Naive thymus-derived CD8-positive, alpha-beta T cell (primary cell): ENCODE measurements at places on chromosomes 1 and 21. TPM values are rescaled to one million over a fixed set of nuclear protein-coding genes. Genes with fewer than 3 reads are reported as not detected.

DNA sequence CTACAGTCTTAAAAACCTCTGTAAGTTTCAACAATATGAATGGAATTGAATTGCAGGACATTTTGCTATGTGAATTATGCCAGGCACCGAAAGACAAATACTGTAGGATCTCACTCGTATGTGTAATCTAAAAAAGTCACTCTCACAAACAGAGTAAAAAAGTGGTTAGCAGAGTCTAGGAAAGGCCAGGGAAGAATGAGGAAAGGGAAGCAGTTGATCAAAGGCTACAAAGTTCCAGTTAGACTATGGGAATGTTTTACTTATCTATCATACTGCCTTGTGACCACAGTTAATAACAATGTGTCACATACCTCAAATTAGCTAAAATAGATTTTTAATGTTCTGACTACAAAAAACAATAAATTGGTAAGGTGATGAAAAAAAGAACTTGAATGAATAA is 565.4 kb upstream of the BRINP3 start:
- no peak overlapping the region for H3K4me3 ChIP-seq
- no peak for DNase-seq
- H3K36me3 ChIP-seq: no peaks in the 10 kb centered on the region
- no peak overlapping the region for H3K27ac ChIP-seq
- no peaks in the 10 kb centered on the region for H3K4me1 ChIP-seq
- H3K27me3 ChIP-seq: no peaks in the 10 kb centered on the region

DNA sequence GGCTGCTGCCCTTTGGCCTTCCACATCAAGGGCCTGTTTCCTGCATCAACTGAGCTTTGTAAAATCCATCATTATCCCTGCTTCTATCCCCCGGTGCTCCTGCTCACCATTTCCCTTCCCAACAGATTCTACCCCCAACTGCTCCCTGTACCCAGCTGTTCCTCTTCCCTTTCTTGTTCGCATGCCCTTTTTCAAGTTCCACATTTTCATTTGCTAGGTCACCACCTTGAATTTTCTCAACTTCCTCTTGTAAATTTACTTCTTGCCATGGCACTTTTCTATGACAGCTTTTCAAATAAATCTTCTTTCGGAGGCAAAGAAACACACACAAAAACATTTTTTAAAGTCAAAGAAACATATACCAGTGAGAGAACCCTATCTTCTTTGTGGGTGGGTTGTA is 330.5 kb upstream of the ADGRL2 start:
- no peak for DNase-seq
- H3K4me1 ChIP-seq: no peaks in the 10 kb centered on the region
- H3K27me3 ChIP-seq: peaks cover 1% of the 10 kb centered on the region
- no peak overlapping the region for H3K4me3 ChIP-seq

DNA sequence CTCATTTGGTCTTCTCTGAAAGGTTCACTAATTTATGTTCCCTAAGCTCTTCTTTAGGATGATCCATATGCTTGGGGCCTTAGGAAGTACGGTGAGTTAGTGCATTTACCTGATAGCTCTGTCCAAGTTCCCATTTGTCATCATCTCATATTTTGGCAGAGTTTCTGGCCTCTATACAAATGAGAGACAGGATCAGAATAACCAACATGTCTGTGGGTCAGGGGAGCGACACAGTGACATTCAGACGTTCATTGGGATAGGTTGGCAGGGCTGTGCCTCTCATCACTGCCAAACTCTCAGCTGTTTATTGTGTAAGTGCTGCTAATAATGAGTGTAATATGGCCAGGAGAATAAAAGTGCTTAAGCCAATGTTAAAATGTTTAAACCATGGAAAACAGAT is 561.1 kb upstream of the ZRANB2 start:
- H3K27ac ChIP-seq: no peak overlapping the region
- no peaks in the 10 kb centered on the region for H3K4me1 ChIP-seq
- H3K27me3 ChIP-seq: no peaks in the 10 kb centered on the region
- no peak for DNase-seq
- no peaks in the 10 kb centered on the region for H3K36me3 ChIP-seq
- no peak overlapping the region for H3K4me3 ChIP-seq

DNA sequence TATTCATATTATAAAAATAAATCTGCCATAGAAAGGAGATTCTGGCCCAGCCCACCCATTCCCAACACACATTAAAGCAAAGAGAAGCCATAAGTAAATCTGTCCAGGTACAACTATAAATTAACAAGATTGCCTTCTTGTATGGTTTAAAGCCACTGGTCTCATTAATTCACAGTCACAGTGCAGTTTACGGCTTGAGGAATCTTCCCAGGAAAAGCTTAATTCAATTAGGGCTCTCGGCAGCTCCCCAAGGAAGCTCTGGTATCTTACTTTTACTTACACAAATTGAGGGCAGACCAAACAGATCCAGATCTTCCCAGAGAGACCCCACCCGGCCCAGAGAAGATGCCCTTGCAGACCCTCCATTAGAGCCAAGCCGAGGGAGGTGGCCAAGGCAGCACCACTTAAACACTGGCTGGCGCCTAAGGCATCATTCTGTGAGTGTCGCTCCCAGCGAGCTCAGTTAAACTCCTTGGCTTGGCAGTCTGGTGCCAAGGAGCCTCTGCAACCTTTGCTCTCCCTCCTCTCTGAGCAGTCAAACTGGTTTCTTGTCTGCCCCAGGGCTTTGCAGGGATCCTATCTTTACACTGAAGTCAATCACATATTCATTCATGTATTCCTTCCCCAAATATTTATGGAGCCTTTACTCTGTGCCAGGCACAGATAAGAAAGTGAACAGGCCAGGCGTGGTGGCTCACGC is 10.7 kb downstream of the SLC9A1 start:
- H3K4me3 ChIP-seq: no peak overlapping the region
- DNase-seq: no peak
- no peaks in the 10 kb centered on the region for H3K27me3 ChIP-seq
- no peak overlapping the region for H3K27ac ChIP-seq
- H3K36me3 ChIP-seq: peaks cover 6% of the 10 kb centered on the region

DNA sequence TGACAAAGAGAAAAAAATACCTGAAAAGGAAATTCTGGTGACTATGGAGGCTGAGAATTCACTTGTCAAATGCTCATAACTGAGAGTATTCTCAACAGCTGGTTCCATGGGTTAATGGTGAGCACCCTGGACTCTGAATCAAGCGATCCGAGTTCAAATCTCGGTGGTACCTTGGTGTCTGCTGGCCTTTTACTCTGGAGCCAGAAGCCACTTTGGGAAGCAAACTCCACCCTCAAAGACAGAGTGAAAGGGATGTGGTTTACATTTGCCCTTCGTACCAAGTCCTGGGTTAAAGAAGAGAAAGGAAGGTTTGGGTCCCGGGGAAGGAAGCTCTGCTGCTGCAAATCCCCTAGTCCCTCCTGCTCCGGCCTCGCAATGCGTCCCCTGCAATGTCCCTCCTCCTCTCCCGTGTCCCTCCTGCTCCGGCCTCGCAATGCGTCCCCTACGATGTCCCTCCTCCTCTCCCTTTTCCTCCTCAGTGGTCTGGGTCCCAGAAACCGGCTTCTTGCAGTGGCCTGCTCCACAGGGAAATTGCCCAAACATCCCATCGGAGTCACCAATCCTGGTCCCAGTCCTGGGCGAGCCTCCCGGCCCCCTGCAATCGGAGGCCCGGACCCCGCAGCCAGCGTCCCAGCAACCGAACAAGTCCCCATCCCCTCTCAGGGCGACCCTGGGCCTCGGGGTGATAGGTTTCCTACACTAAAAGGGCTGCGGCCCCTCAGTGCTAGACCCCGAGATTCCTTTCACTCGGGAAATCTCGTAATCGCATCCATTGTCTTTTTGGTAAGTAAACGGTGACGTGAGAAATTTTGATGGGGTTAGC is 129.4 kb downstream of the PPIAL4G start:
- peak overlapping the region; percentile 56 for H3K4me3 ChIP-seq
- H3K27me3 ChIP-seq: peaks cover 15% of the 10 kb centered on the region
- H3K36me3 ChIP-seq: no peaks in the 10 kb centered on the region
- peaks cover 6% of the 10 kb centered on the region for H3K4me1 ChIP-seq

- no peaks in the 10 kb centered on the region for H3K27me3 ChIP-seq
- no peak for DNase-seq
- H3K4me3 ChIP-seq: no peak overlapping the region
- peaks cover 55% of the 10 kb centered on the region for H3K36me3 ChIP-seq
- no peak overlapping the region for H3K27ac ChIP-seq
- H3K4me1 ChIP-seq: peaks cover 18% of the 10 kb centered on the region
These were observed 29.8 kb downstream of the ANKRD13C start for GRCh38 chr1:70324683-70325082.

GRCh38 chr1:30778154-30778978 is 20.8 kb upstream of the LAPTM5 start:
- no peaks in the 10 kb centered on the region for H3K36me3 ChIP-seq
- no peak overlapping the region for H3K27ac ChIP-seq
- peaks cover 30% of the 10 kb centered on the region for H3K4me1 ChIP-seq
- H3K27me3 ChIP-seq: no peaks in the 10 kb centered on the region

DNA sequence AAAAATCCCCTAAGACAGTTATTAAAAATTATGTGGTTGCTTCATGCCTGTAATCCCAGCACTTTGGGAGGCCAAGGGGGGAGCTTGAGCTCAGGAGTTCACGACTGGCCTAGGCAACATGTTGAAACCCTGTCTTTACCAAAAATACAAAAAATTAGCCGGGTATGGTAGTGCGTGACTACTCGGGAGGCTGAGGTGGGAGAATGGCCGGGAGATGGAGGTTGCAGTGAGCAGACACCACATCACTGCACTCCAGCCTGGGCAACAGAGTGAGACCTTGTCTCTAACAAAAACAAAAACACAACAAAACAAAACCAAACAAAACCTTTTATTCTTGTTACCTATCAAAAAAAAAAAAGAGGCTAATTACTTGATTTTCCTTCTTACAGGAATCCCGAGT is 2.1 kb downstream of the ELK4 start:
- DNase-seq: no peak
- peaks cover 39% of the 10 kb centered on the region for H3K36me3 ChIP-seq

DNA sequence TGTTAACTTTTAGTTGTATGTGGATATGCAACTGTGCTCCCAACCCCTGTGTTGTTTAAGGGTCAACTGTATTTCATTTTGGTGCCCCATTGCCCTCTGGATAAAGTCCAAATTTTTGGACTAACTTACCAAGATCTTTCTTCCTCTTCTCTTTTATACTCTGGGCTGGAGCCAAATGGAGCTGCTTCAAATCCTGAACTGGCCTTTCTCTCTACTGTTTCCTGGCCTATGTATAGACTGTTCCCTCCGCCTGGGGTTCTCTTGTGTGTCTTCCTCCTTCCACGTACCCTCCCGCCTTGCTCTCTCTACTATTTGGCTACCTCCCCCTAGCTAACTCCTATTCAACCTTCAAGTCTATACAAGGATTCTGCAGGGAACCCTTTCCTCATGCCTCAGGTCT is 8.4 kb upstream of the CDC14A start:
- H3K4me1 ChIP-seq: no peaks in the 10 kb centered on the region
- no peak for DNase-seq
- H3K36me3 ChIP-seq: no peaks in the 10 kb centered on the region
- H3K4me3 ChIP-seq: no peak overlapping the region

Gene HSD11B1
- total RNA-seq: not detected

Gene S1PR1
- 292 TPM for total RNA-seq

Gene ZNF691
- 11.6 TPM for total RNA-seq

Gene LRRC39
- total RNA-seq: 2.7 TPM

Gene PLA2G4A
- total RNA-seq: not detected
